Stimulated activated CD4-positive, alpha-beta T cell treated with anti-CD3 and anti-CD28 coated beads, Interleukin-1b, Interleukin-23, amount 100 ng/mL, for 1 hour (primary cell): ENCODE measurements at places on chromosomes 2 and 18.

- DNase-seq = no peak
These were observed 160.8 kb downstream of the ACKR3 start for GRCh38 chr2:236730393-236730792.

- no peak for DNase-seq
These were observed 59.3 kb upstream of the ITM2C start for GRCh38 chr2:230805353-230806017.

DNA sequence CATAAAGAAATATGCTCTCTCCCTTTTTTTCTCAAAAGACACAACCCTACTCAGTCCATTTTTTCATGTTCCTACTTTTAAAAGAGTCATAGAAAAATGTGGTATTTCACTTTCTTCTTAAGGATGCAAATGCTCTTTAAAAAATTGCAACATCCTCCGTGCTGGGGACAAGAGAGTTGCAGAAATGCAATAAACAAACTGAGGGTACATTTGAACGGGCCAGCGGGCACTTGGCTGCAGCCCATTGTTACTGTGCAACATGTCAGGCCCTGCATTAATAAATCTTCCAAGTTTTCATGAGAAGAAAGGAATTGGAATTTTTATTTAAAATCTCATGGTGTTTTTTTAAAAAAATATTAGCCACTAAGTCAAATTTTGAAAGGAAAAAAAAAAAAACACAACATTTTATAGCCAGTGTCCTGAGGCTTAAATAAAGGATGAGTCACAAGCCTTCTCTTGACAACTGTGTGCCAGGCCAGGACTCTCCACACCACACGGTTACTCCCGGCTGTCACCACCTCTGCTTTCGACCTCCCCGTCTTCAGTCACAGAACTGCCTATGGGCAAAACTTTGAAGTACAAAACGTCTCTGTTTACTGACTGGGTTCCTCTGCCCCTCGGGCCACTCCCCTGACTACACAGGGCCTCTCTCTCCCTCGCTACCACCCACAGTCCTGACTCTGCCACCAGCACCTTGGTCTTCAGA, 57.5 kb upstream of the MFF start:
- no peak for DNase-seq

DNA sequence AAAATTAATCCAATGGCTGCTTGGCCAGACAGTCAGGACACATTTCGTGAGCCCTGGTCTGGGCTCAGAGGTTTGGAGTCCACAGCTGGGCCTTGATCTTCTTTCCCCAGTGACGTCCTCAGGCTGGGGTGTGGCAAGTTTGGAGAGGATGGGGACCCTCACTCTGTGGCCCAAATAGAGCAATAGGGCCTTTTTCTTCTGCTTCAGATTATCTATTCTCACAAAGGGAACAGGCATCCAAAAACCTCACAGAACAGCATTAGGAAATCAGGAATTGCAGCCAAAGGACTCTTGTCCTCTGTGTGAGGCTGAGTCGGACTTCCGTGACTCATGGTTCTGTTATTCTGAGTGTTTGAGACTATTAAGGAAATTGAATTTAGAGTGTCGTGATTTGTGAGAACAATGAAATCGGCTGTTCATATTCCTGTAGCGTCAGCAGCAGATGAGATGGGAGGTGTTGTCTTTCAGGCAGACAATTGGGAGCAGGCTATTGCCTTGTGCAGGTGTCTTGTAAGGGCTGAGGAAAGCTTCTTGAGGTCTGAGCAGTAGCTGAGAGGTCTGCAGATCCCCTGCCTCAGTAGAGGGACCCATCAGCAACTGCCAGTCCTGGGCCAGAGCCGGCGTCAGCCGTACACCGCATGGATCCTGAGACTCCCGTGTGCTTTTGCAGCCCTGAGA, 113.8 kb downstream of the SH3RF3 start:
- no peak for DNase-seq

DNA sequence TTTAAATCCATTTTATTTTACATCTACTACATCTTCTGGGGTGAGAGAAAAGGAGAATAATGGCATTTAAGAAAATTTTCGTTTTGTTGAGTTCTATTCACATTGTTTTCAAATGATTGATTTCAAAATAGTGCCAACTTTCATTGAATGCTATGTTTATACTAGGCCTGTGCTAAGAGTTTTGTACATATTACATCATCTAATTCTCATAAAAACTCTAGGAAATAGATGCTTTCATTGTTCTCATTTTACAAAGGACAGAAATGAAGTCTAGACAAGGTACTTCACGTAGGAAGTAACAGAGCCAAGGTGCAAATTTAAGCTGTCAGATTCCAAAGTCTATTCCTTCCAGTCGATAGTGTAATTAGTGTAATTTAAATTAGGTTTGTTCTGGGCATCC, 402.8 kb upstream of the UBE2E3 start:
- DNase-seq = no peak

DNA sequence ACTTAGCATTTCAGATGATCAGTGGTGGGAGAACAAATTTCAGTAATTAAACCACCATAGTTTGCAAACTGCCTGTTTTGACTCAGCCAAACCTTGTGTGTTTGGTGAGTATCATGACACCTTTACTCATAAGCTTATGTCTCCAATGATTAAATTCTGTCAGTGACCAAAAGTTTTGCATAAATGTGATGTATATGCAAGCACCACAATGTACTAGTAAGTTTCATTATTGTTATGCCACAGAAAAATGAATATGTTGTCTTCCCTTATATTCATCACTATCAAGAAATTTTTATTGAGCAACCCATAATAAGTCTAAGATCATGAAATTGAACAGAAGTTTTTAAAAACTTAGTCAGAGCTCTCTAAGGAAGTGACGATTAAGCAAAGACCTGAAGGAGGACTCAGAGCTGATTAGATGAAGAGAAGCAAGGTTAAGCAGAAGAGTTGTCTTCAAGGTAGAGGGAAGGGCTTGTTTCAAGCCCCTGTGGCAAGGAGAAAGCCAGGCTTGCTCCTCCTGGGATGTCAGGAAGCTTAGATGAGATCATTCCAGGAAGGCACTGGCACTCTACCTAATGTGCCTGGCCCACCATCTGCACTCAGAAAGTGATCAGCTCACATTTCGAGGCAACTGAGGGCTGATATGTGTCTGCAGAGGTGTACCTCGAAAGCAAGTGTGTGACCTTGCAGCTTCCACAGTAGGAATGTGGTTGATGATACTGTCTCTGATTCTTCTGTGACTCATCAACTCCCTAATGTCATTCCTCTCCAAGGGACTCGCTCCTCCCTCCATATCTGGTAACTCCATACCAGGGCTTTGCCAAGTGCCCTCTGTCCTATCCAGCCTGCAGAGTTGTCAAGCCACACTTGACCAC, 54.7 kb downstream of the KCTD18 start:
- DNase-seq = no peak

DNA sequence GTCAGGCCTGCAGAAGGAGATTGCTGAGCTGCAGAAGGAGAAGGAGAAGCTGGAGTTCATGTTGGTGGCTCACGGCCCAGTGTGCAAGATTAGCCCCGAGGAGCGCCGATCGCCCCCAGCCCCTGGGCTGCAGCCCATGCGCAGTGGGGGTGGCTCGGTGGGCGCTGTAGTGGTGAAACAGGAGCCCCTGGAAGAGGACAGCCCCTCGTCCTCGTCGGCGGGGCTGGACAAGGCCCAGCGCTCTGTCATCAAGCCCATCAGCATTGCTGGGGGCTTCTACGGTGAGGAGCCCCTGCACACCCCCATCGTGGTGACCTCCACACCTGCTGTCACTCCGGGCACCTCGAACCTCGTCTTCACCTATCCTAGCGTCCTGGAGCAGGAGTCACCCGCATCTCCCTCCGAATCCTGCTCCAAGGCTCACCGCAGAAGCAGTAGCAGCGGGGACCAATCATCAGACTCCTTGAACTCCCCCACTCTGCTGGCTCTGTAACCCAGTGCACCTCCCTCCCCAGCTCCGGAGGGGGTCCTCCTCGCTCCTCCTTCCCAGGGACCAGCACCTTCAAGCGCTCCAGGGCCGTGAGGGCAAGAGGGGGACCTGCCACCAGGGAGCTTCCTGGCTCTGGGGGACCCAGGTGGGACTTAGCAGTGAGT, 19.4 kb downstream of the FOSL2 start:
- no peak for DNase-seq

DNA sequence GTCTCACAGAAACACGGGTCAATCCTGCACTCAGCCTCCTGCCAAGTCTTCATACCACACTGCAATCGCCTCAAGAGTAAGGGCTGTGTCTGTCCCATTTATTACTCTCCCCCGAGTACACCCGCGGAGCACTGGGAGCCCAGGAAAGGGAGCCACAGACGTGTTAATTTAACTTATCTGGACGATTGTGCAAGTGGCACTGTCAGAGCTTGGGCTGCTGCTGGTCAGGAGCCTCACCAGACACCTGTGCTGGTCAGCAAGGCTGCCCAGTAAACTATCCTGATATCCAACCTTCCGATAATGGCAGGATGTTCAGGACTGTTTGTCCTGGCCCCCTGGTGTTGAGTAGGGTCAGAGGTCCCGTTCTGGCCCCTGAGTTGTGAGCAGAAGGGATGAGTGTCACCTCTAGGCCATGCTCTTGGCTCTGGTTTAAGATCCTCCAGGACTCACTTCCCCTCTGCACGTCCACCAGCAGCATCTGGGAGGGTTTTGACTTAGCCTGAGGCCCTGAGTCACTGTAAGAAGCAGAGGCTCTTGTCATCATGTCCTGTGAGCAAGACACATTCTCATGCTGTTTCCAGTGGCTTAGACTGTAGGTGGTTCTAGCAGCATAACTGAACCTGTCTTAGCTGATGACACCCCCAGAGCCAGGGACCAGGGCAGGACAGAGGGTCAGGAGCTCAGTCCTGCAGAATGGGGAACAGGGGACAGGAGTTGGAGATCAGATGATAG, 82.5 kb upstream of the ARL4C start:
- DNase-seq = no peak

DNA sequence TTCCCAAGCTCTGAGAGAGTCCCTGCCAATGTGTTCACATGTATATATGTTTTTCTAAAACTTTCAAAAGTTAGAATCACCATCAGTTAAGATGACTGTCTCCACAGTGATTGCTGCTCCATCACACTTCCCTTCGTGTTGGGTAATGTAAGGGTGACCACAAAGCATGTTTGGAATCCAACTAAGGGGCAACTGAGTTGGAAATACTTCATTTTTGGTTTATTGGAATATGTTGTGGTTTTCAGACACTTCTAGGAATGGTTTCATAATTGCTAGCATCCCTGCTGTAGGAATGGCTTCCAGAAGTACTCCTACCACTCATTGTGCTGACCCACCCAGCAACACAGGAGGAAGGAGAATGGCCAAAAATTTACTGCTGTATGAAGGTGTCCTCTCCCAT, 212.5 kb upstream of the GULP1 start:
- DNase-seq = no peak

- DNase-seq = no peak
These were observed 336.6 kb upstream of the CWC22 start for GRCh38 chr2:180343528-180344345.

DNA sequence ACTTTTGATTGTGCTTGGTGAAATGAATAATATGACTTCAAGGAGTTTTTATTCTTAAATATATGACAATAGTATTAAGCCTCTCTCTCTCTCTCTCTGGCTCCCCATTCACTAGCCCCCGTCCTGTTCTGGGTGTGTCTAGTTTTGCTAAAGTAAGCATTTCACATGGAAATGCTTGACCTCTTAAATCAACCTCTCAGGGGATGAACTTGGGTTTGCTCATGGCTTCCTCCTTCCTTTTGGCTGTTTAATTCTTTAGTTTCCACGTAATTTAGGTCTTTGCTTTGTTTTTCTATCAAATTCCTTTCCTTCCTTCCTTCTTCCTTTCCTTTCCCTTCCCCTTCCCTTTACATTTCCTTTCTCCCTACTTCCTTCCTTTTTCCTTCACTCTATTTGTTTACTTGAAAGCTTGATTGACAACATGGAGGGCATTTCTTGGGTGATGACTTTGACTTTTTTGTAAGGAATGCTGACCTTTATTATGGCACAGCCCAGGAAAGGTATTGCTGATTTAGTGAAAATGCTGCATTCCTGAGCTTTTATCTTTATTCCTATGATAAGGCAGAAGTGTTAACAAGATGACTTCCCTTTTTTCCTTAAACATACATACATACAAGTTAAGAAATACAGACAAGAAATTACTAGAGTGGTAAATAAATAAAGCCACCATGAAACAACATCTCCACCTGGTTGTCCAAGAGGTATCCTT, 3.6 kb downstream of the DPP4 start:
- no peak for DNase-seq

GRCh38 chr18:526681-527080, 26.2 kb upstream of the COLEC12 start:
- DNase-seq = no peak

GRCh38 chr2:7363906-7364305, 446.7 kb downstream of the RNF144A start:
- DNase-seq = no peak

GRCh38 chr2:2926858-2927175, 450.8 kb downstream of the EIPR1 start:
- DNase-seq = no peak

DNA sequence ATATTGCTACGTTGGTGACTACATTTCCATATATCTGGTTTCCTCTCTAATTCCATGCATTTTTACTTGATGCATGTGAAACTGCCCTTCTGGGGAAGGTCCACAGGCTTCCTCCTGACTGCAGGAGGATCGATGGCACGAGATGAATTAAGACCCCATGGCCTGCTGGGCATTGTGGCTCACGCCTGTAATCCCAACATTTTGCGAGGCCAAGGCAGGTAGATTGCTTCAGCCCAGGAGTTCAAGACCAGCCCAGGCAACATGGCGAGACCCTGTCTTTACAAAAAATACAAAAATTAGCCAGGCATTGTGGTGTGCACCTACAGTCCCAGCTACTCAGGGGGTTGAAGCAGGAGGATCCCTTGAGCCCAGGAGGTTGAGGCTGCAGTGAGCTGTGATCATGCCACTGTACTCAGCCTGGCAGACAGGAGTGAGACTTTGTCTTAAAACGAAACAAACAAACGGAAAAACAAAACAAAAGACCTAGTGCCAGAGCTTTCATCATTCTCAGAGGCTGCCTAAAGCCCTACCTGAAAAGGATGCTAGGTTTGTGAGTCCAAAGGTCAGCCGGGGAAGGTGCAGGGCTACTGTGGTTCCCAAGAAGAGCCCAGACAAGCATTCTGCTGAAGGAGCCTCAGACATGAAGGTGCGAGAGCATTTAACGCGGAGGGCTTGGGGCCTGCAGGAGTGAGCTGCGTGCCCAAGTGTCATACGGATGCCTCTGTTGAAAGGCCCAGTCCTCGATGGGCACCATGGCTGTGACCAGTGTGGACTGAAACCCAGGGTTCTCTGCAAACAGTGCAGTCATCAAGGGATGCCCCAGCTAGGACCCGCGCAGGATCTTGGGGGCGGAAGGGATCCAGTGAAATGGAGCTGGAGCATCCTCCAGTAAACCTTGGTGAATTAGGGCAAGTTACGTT, 21.6 kb downstream of the GPR55 start:
- DNase-seq = no peak
